ENCODE measurements at places on chromosomes 13 and 19. TPM values are rescaled to one million over a fixed set of nuclear protein-coding genes. Genes with fewer than 3 reads are reported as not detected.

FUT6 gene
- total RNA-seq = not detected

URAD gene
- total RNA-seq = not detected

DNA sequence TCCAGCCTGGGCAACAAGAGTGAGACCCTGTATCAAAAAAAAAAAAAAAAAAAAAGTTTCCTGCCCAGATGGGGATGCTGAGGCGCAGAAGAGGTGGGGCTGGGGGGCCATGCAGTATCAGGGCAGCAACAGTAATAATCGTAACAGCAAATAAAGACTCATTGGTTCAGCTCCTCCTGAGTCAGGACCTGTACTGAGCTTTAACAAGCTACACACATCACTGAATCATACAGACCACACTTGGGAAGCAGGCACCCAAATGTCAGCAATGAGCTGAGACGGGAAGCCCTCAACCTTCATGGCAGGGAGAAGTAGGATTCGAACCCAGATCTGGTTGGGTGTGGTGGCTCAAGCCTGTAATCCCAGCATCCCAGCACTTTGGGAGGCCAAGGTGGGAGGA, 10.6 kb upstream of the DPF1 start:
- no peak for DNase-seq

DNA sequence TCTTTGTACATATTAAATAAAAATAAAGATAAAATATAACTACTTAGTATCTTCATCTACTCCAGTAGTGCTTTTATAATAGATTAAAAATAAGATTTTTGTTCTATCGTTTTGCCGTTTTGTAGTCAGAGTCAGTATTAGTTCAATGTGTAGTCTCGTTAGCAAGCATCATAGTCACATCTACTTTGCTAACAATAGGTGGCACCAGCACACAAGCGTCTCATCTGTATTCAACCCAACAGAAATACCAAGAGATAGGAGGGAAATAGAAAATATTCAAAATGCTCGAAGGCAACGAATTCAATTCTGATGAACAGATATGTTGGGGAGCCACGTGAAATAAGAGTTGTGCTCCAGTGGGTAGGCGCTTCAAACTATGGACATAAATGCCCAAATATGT, 21.4 kb upstream of the MICU2 start:
- peak; percentile 25 for DNase-seq

DNA sequence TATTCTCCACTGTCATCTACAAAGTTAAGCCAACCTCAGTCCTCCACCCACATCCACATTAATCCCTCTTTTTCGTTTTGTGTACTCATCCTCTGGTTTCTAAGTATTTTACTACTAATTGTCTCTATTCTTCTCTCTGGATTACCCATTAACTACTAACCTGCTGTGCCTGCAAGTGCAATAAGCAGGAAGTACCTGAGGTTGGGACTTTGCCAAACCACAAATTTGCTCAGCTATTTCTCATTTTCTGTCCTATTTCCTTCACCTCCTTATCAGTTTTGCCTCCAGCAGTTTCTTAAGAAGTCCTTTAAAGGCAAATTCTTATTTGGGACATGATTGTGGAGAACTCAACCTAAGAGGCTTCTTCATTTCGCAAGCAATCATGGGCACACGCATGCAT, 1708.9 kb downstream of the SLITRK5 start:
- no peak for DNase-seq

GRCh38 chr13:76837801-76838200, 48.4 kb downstream of the KCTD12 start:
- DNase-seq = no peak

GRCh38 chr13:37087486-37087885, 18.0 kb downstream of the CSNK1A1L start:
- DNase-seq = no peak

- DNase-seq = peak; percentile 86
These were observed 84.3 kb downstream of the IER2 start for GRCh38 chr19:13234518-13234917.

GRCh38 chr13:86795858-86796257, 875.3 kb upstream of the SLITRK5 start:
- DNase-seq = no peak

TJP3 gene
- 1.0 TPM for total RNA-seq

DNA sequence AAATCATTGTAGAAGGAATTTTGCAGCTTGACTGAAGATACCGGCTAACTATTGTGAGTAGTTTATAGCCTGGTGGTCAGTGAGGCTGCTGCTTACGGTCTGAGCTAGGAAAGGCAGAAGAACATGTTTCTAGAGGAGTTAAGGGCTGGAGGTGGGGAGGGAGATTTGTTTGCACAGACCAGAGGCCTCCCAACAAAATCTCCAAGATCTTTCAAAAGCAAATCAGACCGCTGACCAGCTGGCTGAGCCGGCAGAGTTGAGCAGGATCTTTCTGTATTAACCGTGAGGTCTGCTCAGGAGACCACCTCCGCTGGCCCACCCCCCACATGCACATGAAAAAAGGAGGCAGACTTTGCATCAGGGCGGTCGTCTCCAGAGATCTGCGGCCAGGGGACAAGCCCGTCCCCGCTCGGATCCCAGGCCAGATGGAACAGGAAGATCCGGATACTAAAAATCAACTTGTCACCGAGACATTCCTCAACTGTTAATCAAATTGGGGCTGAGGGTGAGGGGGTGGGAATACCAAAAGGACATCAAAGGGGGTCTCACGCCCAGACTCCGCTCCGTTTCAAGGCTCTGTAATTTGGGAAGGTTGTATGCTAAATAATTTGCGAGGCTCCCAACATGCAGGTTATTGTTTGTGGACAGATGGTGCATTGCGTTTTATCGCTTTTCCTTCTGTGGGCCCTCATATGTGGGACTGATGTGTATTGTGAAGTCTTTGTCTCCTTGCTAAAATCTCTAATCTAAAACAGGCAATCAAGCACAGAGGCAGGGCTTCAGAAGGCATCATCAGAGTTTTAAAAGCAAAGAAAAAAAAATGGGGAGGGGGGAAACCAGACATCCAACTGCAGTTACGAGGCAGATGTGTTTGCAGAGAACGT, 319.0 kb downstream of the ZNF536 start:
- no peak for DNase-seq

GDF15 gene
- total RNA-seq = not detected

Measured in activated CD4-positive, alpha-beta T cell treated with anti-CD3 and anti-CD28 coated beads for 36 hours (primary cell).